ENCODE measurements at places on chromosomes 3 and 15.
A peak's percentile ranks its signal among the peaks of the same experiment; 100 is the strongest.

DNA sequence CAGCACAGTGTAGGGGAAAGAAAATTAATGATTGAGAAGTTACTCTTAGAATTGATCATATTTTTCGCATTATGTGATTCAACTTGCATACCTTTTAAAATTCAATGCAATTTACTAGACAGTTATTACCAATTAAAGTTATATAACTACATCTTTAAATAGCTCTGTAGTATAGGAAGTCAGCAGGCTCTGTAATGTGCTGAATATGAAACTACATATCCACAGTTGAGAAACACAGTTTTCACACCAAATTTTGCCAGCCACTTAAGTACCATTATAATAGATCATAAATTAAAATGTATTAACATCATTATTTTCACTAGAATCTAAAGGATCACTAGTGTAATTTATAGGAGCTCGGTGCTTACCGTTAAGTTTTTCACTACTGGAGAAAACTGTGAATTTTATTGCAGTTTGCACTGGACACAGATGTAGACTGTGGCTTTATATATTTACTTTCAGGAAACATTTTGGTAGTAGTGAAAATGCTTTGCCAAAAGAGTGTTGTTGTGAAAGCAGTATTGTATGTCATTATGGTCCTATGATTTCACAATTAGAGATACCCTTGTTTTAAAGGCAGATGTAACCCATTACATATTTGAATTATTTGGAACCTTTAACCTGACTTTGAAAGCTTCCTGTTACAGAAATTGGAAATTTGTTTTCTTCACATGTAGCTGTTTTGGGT is 113.6 kb downstream of the PLCL2 start:
- no peak for DNase-seq

DNA sequence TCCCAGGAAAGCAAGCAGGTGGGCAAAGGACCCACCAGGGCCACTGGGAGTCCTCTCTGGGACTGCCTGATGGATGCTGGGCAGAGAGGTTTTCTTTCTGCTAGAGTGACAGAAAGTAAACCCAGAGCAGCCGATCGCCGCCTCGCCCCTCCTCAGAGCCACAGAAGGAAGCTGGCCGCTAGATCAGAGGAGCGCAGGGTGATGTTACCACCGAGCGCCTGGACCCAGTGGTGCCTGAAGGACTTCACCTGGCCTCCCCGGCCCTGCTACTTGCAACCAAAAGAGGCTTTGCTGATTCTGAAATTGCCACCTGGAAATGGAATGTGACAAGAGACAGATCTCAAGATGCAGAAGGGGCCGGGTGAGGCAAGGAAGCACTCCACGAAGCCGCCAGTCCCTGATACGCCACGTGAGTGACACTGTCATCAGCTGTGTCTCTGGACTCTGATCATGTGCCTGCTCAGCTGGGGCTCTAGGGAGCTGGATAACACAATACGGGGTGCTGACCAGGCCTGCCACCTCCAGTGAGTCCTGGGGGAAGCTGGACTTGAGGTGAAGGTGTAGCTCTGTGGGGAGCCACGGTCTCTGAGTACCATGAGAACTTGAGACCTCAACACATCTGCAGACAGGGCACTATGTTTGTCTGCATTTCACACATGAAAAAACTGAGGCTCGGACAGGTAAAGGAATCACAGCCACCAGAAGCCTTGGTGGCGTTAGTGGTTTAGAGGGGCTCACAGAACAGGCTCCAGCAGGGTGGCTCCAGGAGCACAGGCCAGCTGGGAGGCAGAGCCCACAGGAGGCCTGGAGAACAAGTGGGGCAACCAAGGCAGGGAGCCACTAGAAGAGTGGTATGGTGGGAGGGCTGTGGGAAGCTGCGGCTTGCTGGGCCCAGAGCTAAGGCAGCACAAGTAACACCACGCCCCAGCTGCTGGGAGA is 137.9 kb upstream of the PRR20G start:
- DNase-seq: no peak

- no peak for DNase-seq
Observed at GRCh38 chr15:63439536-63440264, 58.1 kb upstream of the CA12 start.

GRCh38 chr3:55488398-55489055 is 1.4 kb upstream of the WNT5A start:
- no peak for DNase-seq

DNA sequence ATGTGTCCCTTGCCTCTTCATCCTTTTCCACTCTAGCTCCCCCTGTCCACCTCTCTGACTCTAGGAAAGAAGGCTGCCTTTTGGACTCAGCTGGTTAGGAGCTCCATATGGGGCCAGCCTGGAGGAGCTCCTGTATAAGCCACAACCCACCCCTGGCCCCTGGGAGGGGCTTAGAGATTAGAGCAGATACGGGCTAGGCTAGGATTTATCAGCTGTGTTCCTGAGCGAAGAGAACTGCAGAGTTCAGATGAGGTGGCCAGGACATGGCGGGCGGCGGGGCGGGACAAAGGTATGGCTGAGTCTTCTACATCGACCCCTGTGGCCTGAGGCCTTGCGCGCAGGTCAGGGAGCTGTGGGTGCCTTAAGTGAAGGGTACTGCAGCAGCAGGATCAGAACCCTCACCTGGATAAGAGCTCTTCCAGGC is 7.9 kb downstream of the NBEAL2 start:
- DNase-seq: no peak

GRCh38 chr15:89320200-89320599 is 14.4 kb downstream of the POLG start:
- DNase-seq: no peak

GRCh38 chr3:196620161-196620604 is 19.3 kb upstream of the NRROS start:
- DNase-seq: peak; percentile 42

- DNase-seq: no peak
Observed at GRCh38 chr3:14433106-14433505, 30.7 kb downstream of the SLC6A6 start.

GRCh38 chr3:39156421-39156820 is 3.0 kb upstream of the CSRNP1 start:
- no peak for DNase-seq

- no peak for DNase-seq
Observed at GRCh38 chr15:96977886-96978285, 647.4 kb downstream of the NR2F2 start.

GRCh38 chr3:3800080-3800455 is 837 bp downstream of the LRRN1 start:
- no peak for DNase-seq

DNA sequence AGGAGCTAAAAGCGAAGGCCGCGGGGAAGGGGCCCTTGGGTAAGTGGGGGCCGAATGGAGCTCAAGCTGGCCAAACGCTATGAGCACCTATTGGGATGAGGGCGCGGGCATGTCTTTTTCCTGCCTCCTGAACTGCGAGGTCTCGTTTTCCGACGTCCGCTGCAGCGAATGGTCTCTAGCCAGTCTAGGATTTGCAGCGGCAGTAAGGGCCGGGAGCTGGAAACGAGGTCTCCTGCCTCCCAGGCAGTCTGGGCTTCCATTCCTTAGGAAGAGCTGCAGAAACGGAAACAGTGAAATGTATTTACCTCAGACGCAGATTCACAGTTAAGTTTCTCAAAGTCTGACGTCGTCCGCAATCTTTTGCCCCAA is 517 bp downstream of the TMA7 start:
- DNase-seq: peak; percentile 32

GRCh38 chr3:17175187-17175807 is 290.5 kb downstream of the PLCL2 start:
- no peak for DNase-seq

DNA sequence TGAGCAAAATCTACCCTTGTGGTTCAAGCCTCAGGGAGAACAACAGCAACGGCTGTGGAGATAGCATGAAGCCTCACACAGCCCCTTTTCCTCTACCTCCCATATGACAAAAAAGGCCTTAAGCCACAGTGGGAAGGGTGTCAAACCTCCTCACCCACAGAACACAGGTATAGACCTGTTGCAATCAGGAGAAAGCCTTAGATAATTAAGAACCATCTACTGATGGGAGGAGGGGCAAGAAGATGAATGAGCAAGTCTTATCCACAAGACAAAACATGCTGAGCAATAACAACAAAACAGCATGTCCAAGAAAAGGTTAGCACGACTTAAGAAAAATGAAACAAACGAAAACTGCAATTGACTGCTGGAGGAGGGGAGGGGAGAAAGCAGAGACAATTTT is 272.9 kb upstream of the BCHE start:
- no peak for DNase-seq

DNA sequence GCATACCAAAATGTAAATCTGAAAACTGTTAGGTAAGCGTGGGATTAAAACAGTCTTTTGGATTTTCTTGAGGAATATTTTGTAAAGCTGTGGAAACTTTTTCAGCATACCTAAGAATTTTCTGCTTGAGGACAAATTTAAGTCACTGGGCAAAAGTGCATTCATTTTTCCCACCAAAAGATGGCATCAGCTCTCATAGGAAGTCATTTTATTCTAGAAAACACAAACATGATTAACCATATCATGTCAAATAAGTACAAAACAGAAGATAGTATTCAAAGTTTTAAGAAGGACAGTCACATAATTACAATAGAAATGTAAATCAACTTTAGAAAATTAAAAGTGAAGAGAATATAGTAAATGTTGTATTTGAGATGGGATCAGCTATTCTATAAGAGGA is 63.5 kb downstream of the SLC49A4 start:
- no peak for DNase-seq

- DNase-seq: no peak
Observed at GRCh38 chr15:85658816-85659215, 135.9 kb downstream of the KLHL25 start.

- no peak for DNase-seq
Observed at GRCh38 chr3:100852840-100853239, 140.4 kb downstream of the ABI3BP start.

GRCh38 chr3:189040656-189041335 is 131.0 kb upstream of the TPRG1 start:
- DNase-seq: no peak

DNA sequence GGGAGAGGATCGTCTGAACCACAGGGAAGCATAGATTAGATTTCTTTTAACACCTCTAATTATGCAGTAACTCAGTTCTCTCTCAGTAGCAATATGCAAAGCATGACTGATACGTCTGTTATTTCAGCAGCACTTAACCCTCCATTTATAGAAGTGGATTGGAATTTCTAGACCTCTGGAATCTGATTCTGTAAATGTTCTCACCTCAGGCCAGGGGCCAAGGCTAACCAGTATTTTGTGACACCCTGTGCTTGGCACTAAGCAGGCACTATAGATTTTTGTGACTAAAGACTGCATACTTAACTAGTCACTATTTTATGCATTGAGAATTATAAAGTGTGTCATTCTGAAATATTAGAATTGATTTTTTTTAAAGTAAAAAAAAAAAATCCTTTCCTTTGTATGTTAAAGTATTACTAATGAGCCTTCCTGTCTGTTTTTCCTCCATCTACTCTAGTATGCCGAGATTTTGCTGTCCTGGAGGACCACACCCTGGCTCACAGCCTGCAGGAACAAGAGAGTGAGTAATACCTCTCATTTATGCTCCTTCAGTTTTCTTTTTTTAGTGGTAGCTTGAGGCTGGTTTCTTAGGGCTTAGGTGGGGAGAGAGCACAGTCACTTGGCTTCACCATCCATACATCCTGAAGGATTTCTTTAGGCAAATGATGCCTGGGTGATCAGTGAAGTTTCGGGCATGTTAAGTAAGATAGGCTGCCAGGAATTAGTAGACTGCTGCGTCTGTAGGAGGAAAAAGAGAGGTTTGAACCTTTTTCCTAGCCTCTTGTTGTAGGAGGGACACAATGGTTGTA is 26.5 kb upstream of the UTS2B start:
- DNase-seq: no peak

DNA sequence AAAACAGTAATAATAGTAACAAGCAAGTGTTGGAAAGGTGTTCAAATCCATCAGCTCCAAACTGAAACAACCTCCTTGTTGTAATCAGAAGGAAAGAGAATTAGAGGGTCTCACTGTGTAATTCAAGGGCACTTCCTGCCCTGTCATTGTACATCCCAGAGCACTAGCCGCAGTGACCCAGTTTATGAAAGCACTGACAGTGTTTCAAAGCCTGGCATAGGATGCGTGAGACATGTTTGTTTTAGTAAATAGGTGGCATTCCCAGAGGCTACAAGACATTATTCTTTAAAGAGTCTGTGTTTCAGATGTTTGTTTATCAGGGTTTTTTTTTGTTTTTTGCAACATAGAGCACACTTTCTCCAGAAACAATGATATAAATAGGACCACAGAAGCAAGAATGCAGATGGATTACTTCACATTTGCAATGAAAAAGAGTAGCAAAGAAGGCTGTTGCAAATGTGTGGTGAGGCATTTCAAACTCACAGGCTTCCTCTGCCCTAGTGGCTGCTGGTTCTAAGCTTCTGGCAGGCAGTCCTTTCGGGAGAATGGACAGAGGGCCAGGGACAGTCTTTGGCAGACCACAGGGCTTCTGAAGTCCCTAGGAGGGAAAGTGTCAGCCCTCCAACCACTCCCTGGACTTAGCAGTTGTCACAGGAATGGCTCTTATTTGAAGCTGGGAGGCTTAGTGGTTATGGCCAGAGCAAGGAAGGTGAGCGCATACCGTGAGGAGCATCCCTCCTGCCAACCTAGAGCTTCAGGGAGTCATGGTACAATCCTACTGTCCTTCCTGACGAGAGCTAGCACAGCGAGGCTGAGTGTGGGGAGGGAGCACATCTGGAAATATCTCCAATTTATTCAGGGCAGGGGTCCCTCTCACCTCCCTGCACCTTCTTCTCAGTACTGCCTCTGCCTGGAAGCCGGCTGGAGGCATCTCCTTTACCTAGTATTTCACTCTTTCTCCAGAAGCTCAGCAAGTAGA is 31.4 kb upstream of the TIPARP start:
- DNase-seq: no peak

DNA sequence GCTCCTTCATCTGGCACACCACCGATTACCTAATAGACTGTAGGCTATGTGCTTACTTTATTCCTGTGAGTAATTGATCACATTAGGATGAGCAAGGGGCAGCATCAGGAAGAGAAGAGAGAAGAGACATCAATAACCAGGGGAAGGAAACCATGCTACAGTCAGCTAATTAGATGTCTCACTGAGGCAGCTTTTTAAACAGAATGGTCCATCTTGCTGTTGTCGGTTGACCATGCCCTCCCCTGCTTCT is 278.4 kb downstream of the RPLP1 start:
- no peak for DNase-seq

GRCh38 chr15:50137330-50137761 is 18.3 kb upstream of the ATP8B4 start:
- no peak for DNase-seq

DNA sequence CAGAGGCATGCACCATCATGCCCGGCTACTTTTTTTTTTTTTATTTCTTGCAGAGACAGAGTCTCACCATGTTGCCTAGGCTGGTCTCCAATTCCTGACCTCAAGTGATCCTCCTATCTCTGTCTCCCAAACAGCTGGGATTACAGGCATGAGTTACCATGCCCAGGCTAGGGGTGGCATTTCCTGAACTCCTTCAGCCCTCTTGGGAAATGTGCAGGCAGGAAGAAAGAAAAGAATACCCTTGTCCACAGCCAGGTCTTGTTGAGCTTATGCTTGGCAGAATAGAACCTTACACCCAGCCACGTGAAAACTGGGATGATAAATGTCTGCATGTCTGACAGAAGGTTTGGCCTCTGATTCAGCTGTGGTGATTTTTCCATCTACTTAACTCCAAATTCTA is 30.2 kb upstream of the SNRPN start:
- DNase-seq: no peak

All from CD4-positive, alpha-beta T cell treated with Interleukin-10 for 1 hour (primary cell).